ENCODE measurements at places on chromosomes 2 and 18. TPM values are rescaled to one million over a fixed set of nuclear protein-coding genes. Genes with fewer than 3 reads are reported as not detected.

GRCh38 chr18:35377875-35378573 lies 887 bp upstream of the ZNF396 start:
- peaks cover 9% of the 10 kb centered on the region for H3K4me1 ChIP-seq
- H3K27me3 ChIP-seq: no peaks in the 10 kb centered on the region
- H3K36me3 ChIP-seq: no peaks in the 10 kb centered on the region
- no peak for DNase-seq
- H3K4me3 ChIP-seq: peak overlapping the region; percentile 67

DNA sequence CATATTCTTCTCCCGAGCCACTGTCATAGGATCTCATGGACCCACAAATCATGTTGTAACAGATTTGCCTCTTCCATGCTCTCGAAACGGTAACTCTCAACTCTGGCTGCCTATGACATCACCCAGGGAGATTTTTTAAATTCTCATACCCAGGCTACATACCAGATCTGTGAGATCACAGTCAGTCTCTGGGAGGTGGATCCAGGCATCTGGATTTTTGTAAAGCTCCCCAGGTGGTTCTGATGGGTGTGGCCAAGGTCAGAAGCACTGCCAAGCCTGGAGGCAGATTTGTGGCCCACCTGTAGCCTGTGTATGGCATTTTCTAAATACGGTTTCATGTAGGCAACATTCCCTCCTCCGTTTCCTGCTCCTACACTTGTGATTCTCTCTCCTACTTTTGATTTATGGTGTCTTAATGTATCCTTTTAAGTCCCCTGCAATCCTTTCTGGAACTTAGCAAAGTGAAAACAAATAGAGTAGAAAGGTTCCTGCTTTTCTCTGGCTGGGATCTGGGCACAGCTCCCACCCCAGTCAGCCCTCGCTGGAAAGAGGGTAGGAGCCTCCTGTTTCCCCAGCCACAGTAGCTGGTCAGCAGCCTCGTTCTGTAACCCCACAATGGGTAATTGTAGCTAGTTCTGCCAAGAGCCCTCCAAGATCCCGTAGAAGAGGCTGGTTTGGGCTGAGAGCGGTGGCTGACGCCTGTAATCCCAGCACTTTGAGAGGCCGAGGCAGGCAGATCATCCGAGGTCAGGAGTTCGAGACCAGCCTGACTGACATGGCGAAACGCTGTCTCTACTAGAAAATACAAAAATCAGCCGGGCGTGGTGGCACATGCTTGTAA lies 96.2 kb downstream of the KLHL29 start:
- no peaks in the 10 kb centered on the region for H3K36me3 ChIP-seq
- H3K4me1 ChIP-seq: no peaks in the 10 kb centered on the region
- H3K27me3 ChIP-seq: no peaks in the 10 kb centered on the region
- H3K4me3 ChIP-seq: no peak overlapping the region
- H3K27ac ChIP-seq: no peak overlapping the region

GRCh38 chr2:43169099-43169945 lies 57.1 kb downstream of the ZFP36L2 start:
- DNase-seq: peak; percentile 50
- H3K27ac ChIP-seq: peak overlapping the region; percentile 87
- H3K36me3 ChIP-seq: no peaks in the 10 kb centered on the region
- peaks cover 75% of the 10 kb centered on the region for H3K4me1 ChIP-seq
- peak overlapping the region; percentile 58 for H3K4me3 ChIP-seq

- H3K36me3 ChIP-seq: no peaks in the 10 kb centered on the region
- H3K4me1 ChIP-seq: no peaks in the 10 kb centered on the region
These were observed 373.2 kb upstream of the FIGN start for GRCh38 chr2:164109006-164109405.

GRCh38 chr18:58887613-58887963 lies 22.9 kb downstream of the ZNF532 start:
- no peak overlapping the region for H3K27ac ChIP-seq
- H3K4me1 ChIP-seq: peaks cover 9% of the 10 kb centered on the region
- no peak overlapping the region for H3K4me3 ChIP-seq

DNA sequence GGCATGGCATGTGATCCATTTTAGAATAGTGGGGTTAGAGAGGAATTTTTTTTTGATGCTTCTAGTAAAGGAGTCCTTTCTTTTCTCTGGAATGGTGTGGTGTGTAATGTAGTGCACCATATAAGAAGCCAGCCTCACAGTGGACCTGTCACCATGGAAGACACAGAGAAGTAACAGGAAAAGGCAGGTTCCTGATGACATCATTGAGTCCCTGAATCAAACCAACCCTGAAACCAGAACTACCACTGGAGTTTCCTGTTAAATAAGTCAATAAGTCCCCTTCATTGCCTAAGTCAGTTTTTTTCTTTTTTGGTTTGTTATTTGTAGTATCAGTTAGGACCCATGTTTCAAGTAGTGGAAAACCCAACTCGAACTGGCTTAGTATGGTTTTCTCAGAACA lies 11.9 kb downstream of the ADCYAP1 start:
- no peaks in the 10 kb centered on the region for H3K4me1 ChIP-seq
- no peaks in the 10 kb centered on the region for H3K36me3 ChIP-seq
- no peak overlapping the region for H3K27ac ChIP-seq

GRCh38 chr2:237471438-237472186 lies 15.4 kb upstream of the MLPH start:
- DNase-seq: peak; percentile 49
- H3K4me1 ChIP-seq: peaks cover 10% of the 10 kb centered on the region
- no peak overlapping the region for H3K27ac ChIP-seq
- peaks cover 6% of the 10 kb centered on the region for H3K27me3 ChIP-seq

DNA sequence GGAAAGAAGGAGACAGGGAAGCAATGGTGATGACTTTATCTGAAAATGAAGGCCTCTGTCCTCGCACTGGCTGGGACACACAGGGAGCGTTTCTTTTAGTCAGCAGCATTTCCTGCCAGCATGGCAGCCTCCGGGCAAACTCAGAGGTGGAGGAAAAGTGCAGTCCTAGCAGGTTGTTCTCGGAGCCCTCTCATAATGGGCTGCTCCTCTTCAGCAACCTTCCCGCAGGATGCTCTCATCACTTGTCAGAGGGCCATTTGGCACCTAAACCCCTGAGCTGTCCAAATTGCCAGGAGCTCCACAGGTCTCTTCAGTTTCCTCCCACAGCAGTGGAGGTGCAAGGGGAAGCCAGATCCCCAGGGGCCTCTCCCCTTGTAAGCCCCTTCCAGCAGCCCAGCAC lies 6.2 kb downstream of the STK39 start:
- peaks cover 41% of the 10 kb centered on the region for H3K4me1 ChIP-seq
- DNase-seq: peak; percentile 67
- peaks cover 15% of the 10 kb centered on the region for H3K36me3 ChIP-seq
- H3K4me3 ChIP-seq: no peak overlapping the region

- H3K4me1 ChIP-seq: no peaks in the 10 kb centered on the region
- H3K27ac ChIP-seq: no peak overlapping the region
- DNase-seq: peak; percentile 3
- peaks cover 6% of the 10 kb centered on the region for H3K27me3 ChIP-seq
- no peak overlapping the region for H3K4me3 ChIP-seq
These were observed 32.3 kb downstream of the MROH2A start for GRCh38 chr2:233810385-233810784.

GRCh38 chr2:54603357-54603756 lies 120.1 kb upstream of the EML6 start:
- peaks cover 16% of the 10 kb centered on the region for H3K36me3 ChIP-seq
- H3K27ac ChIP-seq: peak overlapping the region; percentile 76
- no peak for DNase-seq

DNA sequence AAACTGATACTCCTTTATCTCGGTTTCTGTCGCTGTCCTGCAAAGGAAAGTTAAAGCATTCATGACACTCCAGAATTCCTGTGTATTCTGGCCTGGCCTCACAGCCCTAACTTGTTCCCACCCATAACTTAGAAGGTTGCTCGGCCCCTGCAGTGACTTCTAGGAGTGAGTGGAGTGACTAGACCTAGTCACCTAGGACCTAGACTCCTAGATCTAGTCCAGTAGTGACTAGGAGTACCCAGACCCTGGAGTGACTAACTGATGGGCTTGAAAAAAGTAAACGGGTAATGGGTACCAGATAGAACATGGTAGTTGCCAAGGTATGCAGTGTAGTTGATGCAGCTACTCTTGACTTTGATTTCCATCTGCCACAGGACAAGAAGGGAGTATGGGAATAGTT lies 181.8 kb downstream of the MYO1B start:
- no peaks in the 10 kb centered on the region for H3K4me1 ChIP-seq
- no peak overlapping the region for H3K27ac ChIP-seq
- no peaks in the 10 kb centered on the region for H3K36me3 ChIP-seq

DNA sequence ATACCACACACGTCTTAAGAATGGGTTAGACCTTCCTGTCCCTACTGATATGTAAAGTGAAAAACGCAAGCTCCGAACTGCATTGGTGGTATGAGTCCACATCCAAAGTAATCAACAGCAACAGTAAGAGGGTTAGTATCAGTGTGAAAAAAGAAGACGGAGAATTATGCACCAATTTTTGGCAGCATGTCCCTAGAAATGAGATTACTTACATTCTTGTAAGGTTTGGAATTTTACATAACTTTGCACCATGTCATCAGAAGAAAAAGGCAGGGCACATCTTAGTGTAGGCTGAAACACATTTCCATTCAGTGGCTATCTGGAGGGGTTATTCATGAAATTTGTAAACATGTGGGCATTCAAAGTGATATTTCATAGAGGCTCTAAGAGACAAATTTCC lies 88.2 kb downstream of the LONRF2 start:
- H3K36me3 ChIP-seq: no peaks in the 10 kb centered on the region
- no peak overlapping the region for H3K27ac ChIP-seq
- H3K4me1 ChIP-seq: peaks cover 10% of the 10 kb centered on the region
- no peak for DNase-seq
- H3K4me3 ChIP-seq: no peak overlapping the region

DNA sequence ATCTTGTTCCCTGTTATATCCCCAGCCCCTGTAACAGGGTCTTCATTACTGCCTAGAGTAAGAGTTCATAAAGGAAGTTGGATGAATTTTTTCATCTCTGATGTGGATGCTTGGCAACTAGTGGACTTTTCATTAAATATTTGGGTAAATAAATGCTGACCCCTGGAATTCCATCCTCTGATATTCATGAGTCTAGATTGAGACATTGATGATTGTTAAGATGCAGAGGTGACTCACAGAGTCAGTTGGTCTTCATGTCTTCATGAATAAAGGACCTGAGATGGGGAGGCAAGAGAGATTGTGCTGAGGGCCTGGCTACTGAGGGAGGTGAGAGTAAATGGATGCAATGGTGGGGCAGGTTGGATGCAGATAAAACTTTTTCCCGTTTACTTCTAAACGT lies 132.7 kb upstream of the NT5C1B start:
- H3K36me3 ChIP-seq: no peaks in the 10 kb centered on the region
- no peak overlapping the region for H3K4me3 ChIP-seq
- H3K4me1 ChIP-seq: no peaks in the 10 kb centered on the region
- H3K27me3 ChIP-seq: no peaks in the 10 kb centered on the region
- no peak overlapping the region for H3K27ac ChIP-seq
- DNase-seq: no peak

- H3K4me1 ChIP-seq: no peaks in the 10 kb centered on the region
- no peak overlapping the region for H3K27ac ChIP-seq
- no peaks in the 10 kb centered on the region for H3K36me3 ChIP-seq
These were observed 359.4 kb upstream of the DSEL start for GRCh38 chr18:67875944-67876343.

- H3K27me3 ChIP-seq: no peaks in the 10 kb centered on the region
- H3K4me3 ChIP-seq: no peak overlapping the region
- no peaks in the 10 kb centered on the region for H3K36me3 ChIP-seq
- H3K27ac ChIP-seq: no peak overlapping the region
These were observed 326.1 kb downstream of the PARD3B start for GRCh38 chr2:204871231-204871953.

DNA sequence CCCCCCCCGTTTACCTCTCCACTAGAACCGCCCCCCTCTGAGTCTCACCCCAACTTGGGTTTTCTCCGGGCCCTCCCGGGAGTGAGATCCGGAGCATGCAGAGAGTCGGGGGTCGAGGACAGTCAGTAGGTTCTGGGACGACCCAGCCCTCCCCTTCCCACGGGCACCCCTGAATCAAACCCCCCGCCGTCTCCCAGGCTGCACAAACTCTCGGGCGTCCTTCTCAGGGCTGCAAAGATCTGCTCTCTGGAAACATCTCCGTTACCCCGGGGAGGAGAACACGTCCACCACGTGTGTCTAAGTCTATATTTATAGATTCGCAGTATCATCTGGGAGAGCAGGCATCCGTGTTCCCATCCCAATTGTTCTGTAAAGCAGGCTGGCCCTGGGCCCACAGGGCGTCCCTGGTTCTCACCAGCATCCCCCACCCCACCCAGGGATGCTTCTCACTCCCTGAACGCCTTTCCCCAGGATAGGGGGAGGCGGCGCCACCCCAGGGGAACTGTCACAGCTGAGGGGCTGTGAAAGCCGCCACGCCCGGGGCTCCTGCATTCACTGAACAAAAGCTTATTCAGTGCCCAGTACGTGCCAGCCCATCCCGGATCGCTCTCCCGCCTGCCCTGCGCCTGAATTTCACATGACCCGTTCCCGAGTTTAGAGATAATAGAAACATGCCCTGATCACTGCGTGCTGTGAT lies 765 bp upstream of the DIPK1C start:
- H3K27ac ChIP-seq: no peak overlapping the region
- H3K27me3 ChIP-seq: peaks cover 28% of the 10 kb centered on the region
- DNase-seq: no peak

GRCh38 chr18:13067966-13068365 lies 76.8 kb downstream of the CEP192 start:
- no peak for DNase-seq
- H3K4me1 ChIP-seq: peaks cover 20% of the 10 kb centered on the region
- peaks cover 56% of the 10 kb centered on the region for H3K36me3 ChIP-seq
- H3K27ac ChIP-seq: no peak overlapping the region
- no peak overlapping the region for H3K4me3 ChIP-seq

DNA sequence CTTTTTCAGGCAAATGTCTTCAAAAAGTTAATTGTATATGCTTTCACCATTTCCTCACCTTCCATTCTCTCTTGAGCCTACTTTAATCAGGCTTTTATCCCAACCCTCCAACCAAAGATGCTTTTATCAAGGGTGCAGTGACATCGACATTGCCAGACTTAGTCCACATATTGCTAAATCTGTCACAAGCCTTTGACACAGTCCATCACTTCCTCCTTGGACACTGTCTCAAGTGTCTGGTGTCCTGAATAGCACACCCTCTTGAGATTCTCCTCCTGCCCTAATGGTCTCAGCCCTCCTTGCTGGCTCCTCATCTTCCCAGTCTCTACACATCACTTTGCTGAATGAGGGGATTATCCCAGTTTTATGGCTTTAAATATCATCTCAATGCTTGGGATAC lies 147.5 kb upstream of the SLC39A10 start:
- no peak for DNase-seq
- no peak overlapping the region for H3K27ac ChIP-seq
- H3K4me1 ChIP-seq: peaks cover 17% of the 10 kb centered on the region
- H3K36me3 ChIP-seq: peaks cover 6% of the 10 kb centered on the region
- no peak overlapping the region for H3K4me3 ChIP-seq

The SERPINB2 gene
- not detected for total RNA-seq

The IL1RL1 gene
- total RNA-seq: 1.3 TPM

The NEMP2 gene
- 28.8 TPM for total RNA-seq

The REG3G gene
- not detected for total RNA-seq

The SLC9A4 gene
- not detected for total RNA-seq

The GULP1 gene
- not detected for total RNA-seq

The IL36B gene
- not detected for total RNA-seq

The PAX8 gene
- 4.1 TPM for total RNA-seq

The ITGB6 gene
- total RNA-seq: not detected

Measured in activated CD4-positive, alpha-beta memory T cell treated with anti-CD3 and anti-CD28 coated beads for 36 hours (primary cell).